ENCODE measurements at places on chromosomes 4 and X.

GRCh38 chrX:45771560-45772340 lies 571.1 kb upstream of the DIPK2B start:
- peak; percentile 81 for DNase-seq

GRCh38 chr4:176838601-176839433 lies 46.1 kb upstream of the VEGFC start:
- DNase-seq: no peak

- DNase-seq: peak; percentile 0
These were observed 351.6 kb downstream of the NLGN4X start for GRCh38 chrX:5876984-5877596.

DNA sequence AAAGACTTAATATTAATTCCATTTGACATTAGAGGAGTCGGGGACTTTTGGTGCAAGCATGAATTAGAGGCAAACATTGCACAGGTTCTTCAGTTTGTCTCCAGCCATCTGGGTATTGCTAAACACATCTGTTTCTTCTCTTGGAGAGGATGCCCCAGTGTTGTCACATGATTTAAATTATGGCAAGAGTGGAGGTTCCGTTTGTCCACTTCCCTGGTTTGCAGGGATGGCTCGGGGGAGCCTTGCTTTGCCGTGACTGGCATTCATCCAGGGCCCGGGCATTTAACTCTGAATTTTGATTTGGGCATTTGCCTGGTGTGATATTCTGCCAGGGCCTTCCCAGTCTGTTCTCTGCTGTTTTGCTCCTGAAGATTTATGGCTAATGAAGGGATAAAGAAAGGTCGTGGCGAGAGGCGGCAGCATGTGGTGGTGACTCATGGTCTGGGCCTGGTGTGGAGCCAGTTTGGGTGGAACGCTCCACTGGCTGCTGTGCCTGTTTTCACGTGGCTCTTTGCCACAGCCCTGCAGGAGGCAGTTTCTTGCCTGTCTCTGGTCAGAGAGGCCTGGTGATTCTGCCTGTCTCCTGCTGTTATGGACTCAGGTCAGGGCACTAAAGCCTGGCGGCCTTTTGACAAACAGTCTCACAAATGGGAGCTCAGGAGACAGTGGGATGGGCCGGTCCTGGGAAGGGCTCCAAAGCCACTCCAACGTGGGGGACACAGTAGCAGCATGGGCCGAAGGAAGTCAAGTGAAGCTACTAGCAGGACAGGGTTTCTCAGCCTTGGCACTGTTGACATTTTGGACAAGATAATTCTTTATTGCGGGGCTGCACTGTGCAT lies 99.4 kb upstream of the PGRMC2 start:
- DNase-seq: no peak

DNA sequence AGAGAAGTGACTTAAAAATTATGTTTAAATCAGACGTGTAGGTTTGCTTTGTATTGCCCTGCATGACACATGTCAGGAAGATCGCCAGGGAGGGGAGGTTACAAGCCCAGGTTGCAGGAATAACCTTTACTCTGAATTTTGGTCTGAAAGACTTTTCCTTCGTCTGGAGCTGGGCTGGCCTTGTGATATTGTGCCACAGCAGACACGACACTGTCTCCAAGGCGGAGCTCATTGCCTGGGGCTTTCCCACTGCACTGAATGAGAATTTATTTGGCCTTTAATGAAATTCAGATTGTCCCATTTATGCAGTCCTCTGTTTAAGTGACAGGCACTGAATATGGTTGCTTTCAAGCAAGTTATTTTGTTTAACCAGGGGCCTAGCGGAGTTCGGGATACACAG lies 45.1 kb downstream of the RHOH start:
- no peak for DNase-seq

GRCh38 chrX:9267415-9267814 lies 197.4 kb upstream of the TBL1X start:
- DNase-seq: no peak

Measured in activated CD4-positive, alpha-beta T cell treated with anti-CD3 and anti-CD28 coated beads, Interleukin-2, Interleukin-6, amounts not matched to agents 100 ng/mL and 50 ng/mL, durations not matched to agents 16 hours and 8 hours (primary cell).